Stimulated activated CD4-positive, alpha-beta T cell treated with anti-CD3 and anti-CD28 coated beads, Interleukin-15, amount 100 ng/mL, for 48 hours (primary cell): ENCODE measurements at places on chromosomes 2 and 18.

DNA sequence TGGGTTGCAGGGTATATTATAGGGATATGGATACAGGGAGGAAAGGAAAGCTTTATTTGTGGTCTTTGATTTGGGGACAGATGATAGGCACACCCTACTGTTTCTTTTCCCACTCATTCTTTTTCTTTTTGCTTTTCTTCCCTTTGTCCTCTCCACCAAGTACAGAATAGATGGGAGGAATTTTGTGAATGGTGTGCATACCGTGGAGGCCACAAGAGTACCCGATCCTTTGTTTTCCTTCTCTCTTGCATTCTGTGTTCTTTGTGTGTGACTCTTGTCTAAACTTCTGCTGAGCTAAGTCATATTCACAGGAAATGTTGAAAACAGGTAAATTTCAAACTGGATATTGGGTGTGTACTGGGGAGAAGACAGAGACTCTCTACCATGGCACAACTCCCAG lies 321.4 kb upstream of the SLC8A1 start:
- no peak for DNase-seq

DNA sequence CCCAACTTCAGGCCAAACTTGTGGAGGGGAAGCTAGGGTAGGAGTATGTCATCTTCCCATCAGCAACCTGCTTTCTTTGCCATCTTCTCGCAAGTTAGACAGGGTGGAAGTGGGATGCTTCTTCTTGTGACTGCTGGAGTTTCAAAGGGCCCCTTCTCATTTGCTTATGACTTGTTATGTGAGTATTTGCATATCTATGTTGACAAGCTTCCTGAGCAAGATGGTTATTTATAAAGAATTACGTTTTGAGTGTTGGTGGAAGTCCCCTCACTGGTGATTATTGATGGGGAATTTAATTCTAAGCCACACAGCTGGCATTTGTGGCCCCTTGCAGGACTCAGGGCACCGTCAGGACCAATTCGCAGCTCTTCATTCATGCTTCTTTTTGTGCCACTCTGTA lies 791.0 kb downstream of the LRRTM4 start:
- DNase-seq = no peak

DNA sequence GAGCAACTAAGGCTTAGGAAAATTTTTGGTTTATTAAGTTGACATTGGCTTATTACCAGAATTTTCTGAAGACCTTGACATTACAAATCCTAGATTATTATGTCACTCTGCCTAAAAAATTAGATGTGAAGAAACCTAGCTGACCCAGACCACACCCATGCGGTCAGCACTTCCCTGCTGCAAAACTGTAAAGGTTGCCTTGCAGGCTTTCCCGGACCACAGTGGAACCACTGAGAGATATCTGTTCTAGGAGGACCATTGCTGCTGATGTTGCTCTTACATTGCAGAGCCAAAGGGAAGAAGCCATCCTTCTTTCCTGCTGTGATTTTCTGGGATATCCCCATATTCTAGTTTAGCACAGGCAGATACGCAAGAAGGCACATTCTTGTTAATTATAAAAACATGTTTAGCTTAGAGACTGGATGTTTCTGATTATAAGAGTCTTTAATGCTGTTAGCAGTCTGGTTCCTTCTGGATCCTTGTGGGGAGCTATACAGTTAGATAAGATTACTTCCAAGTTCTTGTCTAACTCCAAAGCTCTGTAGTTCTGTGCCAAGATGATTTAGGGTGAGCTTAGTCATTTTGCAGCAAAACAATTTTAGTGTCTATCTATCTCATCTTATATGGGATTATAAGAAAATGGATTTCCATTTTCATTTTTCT lies 70.2 kb downstream of the AOX1 start:
- DNase-seq = no peak

DNA sequence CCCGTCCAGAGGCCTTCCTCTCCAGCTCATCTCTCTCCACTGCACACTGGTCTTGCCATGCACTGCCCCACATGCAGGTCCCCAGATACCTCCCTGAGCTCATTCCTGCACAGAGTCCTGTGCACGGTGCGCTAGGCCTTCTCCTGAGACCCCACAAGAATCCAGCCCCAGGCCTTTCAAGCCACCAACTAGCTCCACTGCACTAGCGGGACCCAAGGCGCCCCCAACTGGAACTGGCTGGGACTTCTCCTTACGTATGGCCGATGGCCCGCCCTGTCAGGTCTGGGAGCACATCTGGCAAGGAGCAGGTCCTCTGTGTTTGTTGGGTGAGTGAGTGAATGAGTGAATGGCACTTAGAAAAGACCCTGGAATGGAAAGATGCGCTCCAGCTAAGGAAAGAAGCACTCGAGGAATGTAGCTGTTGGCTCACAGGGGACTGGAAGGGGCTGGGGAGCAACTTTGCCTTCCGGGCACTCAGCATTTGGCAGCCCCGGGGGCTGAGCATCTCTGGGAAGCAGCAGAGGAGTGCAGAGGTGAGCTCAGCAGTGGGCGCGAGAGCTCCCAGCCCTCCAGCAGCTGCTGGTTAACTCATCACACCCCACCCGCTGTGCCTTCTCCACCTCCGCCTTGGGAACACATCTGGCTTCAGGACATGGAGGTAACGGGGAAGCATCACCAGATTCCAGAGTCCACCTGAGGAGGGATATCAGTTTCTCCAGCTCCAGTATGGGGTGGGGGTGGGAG lies 223.1 kb downstream of the GLI2 start:
- DNase-seq = no peak

- DNase-seq = no peak
Observed at GRCh38 chr2:218985021-218985324, at the start of gene FEV. Gene FEV, minus strand, starts transcription at chr2:218985184. Its CDS starts 109 bp downstream, at chr2:218985075.

DNA sequence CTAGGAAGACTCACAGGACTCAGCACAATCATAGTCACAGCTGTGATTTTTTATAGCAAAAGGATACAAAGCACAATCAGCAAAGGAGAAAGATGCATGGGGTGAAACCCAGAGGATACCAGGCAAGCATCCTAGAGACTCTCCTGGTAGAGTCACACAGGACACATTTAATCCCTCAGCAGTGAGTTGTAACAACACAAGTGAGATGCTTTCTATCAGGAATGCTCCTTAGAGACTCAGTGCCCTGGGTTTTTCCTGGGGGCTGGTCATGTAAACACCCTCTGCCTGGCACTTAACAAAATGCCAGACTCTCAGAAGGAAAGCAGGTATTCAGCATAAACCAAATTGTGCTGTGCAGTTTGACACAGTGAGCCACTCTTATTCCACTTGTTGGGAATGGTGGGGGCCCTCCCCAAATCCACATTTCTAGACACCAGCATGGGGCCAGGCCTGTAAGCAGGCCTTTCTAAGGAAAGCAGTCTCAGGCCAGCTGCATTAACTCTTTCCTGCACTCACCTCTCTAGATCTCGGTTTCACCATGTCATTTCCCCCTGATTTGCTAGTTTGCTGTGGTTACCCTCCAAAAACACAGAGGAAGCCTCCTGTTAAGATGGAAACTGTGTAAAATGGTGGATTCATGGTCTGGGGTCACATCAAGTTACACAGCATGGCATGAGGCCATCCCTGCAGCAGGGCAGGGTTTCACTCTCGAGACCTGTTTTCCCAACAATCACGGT lies 16.9 kb upstream of the RNU4ATAC start:
- DNase-seq = no peak

GRCh38 chr2:182259629-182260150 lies 167.1 kb downstream of the PDE1A start:
- no peak for DNase-seq

DNA sequence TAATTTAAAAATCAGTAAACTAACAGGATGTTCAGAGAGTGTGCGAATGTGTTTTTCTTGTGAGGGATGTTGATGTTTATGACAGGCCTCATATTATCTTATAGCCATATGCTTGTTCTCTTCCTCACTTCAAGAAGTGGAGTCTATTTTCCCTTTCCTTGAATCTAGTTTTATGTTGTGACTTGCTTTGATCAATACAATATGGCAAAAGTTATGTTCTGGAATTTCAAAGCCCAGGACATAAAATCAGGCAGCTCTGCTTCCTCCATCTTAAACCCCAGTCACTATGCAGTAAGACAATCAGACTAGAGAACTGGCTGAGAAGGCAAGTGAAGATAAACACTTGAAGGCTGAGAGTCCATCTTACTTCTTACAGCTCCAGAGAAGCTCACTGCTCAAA lies 585.1 kb upstream of the NETO1 start:
- DNase-seq = no peak

GRCh38 chr18:76430636-76431035 lies 64.4 kb downstream of the ZNF516 start:
- no peak for DNase-seq
